ENCODE measurements at places on chromosomes 3 and 15.

DNA sequence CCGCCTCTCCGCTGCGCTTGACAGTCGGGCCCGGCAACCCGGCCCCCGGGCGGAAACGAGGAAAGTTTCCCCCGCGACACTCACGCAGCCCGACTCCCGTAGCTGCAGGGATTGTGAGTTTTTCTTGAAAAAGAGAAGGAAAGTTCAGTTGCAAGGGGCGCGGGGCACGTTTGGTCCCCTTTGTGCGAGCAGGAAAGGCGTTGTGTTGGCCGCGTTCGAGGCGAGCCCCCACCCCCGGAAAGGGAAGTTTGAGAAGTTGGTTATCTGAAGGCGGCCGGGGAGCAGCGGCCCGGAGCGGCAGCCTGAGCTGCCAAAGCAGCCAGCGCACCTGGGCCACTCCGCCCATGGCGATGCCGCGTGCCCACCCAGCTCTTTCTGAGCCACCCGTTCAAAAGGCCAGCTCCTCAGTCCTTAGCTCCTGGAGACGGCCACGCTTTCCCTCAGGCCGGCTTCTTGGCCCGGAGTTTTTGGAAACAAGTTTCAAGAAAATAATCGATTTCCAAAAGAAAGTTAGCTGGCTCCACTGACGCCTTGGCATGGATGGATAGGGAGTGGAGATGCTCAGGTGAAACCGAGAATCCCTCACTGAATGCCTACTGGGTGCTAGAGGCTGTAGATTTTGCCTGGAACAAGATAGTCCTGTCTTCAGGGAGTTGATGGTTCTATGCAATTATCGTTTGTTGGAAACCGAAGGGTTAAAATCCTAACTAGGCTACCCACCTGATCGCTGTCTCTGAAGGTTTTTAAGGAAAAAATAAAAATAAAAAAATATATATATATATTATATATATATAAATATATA lies 832 bp downstream of the TGFBR2 start:
- DNase-seq: no peak

DNA sequence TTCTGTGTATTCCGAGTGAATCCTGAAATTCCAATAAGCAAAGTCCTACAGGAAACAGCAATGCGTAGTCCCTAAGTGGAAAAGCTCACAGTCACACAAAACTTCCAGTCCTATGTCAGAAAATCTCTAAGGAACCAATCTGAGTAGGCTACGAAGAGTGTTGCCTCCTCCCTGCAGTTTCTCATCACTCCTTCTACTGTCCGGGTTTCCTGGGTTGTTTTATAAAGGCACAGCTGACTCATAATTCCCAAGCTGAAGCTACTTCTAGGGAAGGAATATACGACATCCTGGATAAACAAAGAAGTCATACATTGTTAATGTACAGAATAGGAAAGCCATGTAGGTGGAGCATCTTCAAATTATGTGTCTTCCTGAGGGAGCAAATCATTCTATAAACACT lies 65.7 kb upstream of the RGMA start:
- DNase-seq: no peak

- DNase-seq: no peak
Measured at GRCh38 chr15:31297575-31298456, 28.8 kb upstream of the KLF13 start.

DNA sequence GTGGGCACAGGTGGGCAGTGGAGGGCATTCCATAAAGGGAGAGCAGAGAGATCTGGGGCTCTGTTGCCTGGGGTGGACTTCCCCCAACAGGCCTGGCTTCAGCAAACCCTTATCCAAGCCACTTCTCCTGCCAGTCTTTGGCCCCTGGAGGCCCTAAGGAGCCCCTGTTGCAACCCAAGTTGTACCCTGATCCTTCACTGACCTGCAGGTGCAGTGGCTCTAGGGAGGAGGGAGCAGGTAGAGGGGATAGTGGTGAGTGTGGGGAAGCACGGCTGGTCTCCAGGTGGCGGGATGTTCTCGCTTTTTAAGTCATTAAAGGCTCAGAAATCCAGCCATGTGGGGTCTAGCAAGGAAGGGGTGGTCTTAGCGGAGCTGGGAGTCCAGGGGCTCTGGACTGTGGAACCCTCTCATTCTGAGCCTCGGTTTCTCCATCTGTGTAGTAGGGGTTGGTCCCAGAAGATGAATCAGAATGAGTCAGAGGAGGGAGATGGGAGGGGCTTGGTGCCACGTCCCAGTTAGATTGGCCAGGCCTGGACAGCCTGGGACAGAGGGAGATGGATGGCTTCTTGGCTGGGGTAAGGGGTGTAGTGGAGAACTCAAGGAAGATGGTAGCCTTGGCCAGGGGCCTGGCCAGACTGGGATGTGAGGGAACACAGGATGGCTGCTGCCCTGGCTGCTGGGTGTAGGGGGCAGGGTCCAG lies 2.6 kb downstream of the ZBTB47 start:
- DNase-seq: no peak

DNA sequence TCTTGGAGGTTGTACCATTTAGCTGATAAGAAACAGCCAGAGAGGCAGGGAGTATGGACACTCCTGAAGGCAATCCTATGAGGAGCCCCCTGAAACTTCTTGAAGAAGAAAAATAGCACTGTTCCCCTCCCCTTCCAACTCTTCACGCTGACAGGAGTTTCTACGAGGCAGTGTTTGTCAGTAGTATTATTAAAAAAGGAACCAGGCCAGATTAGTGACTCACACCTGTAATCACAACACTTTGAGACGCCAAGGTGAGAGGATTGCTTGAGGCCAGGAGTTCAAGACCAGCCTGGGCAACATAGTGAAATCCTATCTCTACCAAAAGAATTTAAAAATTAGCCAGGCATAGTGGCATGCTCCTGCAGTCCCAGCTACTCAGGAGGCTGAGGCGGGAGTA lies 38.7 kb downstream of the WWTR1 start:
- DNase-seq: no peak

DNA sequence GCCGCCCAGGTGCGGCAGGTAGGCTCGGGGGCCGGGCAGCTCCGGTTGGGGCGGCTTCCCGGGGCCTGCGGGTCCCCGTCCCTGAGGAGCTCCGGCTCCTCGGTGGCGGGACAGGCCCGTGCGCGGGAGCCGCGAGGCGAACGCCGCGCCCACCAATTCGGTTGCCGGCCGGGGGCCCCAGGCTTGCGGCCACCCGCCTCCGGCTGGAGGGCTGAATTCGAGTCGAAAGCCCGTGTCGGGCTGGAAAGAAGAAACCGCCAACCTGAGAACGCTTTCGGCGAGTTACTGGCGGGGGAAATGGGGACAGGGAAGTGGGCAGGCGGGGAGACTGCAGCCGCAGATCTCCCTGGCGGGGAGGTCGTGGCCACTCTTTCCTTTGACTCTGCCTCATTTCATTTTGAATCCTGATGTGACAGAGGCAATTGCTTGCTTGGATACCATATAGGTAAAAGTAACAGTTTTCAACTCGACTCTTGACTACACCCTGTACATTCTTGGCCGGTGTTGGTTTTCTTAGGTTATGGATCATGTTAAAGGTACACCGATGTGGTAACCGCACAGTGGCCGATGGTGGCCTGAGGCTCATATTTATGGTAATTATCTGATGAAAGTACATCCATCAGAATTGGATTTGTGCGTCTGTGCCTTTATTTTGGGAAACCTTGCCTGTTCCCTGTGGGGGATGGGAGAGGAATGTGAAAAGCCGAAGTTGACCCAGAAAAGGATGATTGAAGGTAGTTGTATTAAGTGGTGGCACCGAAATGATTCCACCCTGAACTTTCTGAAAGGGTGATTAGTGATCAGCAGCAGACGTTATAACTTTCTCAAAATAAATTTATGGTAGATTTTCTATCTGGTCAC lies 1.7 kb downstream of the B3GNT5 start:
- peak; percentile 49 for DNase-seq

DNA sequence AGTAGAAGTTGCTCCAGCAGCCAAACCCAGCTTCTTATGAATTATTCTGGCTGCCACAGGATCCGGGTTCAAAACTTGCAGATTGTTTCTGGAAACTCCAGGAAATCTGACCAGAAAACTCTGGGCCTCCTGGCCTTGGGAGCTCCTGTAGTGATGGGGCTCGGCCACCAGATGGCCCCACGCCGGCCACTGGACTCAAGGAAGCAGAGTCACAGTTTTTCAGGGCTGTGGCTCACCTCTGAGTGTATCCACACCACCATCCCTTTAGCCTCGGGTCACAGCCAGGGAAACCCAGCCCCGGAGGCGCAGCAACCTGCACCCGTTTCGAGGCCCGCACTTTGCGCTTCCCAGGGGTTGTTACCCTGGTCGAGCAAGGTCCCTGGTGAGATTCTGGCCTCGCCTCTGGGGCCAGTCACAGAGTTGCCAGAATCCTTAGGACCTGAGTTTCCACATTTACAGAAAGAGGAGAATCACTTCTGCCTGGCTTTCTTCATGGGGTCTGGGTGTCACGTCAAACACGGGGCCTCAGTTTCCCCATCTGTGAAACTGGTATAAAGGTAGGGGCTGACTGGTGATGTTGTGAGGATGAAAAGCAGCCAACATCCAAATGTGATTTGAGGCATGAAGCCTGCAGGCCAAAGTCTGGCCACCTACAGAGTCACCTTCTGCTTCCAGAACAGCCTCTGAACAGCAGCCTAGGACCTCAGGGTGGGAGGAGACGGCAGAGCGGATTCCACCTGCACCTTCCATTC lies 53.5 kb upstream of the LCTL start:
- peak; percentile 71 for DNase-seq

- DNase-seq: peak; percentile 61
Measured at GRCh38 chr15:42084465-42085235, 9.7 kb downstream of the PLA2G4D start.

DNA sequence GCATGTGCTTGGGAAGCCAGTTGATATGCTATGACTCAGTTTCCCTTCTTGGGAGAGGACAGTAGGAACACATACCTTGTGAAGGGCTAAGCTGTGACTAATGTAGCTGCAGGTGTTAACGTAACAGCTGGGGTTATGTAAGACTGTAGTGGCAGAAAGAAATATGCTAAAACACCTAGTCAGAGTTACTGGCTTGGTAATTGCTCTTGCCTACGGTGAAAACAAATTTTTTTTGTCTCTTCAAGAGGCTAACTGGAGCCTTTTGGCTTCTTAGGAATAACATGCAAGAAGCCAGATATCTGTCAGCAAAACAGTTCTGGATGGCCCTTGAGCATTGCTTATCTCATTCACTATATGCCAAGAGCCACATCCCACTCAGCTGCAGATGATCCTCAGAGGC lies 1.4 kb downstream of the MAPKBP1 start:
- no peak for DNase-seq

DNA sequence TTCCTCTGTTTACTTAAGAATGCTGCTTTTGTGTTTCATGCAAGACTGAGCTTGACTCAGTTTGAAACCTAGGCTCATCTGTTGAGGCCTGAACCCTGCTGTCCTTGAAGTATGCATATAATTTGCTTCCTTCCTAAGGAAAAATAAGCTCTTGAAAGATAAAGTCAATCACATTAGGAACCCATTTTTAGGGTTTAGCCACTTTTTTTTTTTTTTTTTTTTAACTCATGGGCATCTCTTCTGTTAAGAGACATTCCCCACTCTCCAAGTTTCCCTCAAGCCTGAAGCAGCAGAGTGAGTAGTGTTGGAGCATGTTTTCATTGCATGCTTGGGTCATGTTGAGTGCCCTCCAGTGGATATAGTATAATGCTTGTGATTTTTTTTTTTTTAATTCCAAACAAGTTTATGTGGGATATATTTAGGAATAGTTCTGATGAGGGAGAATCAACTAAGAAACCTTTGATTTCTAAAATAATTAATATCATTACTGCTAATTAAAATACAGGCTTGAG lies 3.6 kb downstream of the CTNNB1 start:
- DNase-seq: peak; percentile 59

DNA sequence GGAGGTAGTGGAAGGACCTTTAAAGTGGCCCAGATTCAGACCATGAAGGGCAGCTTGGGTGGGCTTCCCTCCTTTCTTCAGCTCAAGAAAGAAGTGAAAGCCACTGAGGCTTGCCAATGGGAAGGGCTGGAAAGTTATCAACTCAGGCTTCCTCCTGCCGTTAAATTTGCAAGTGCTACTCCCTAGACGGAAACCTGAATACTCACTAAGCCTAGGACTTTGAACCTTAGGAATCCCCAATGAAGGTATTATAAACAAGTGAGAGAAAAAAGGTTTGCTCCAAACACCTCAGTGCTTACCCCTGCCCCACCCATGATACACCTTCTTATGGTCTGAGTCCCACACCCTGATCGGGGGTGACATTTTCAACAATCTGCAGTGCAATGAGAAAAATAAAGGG lies 396.4 kb downstream of the SHQ1 start:
- no peak for DNase-seq

GRCh38 chr3:151379083-151379734 lies 5.3 kb downstream of the P2RY12 start:
- no peak for DNase-seq

GRCh38 chr15:34314491-34315490 lies 22.8 kb downstream of the SLC12A6 start:
- no peak for DNase-seq

GRCh38 chr15:60721707-60722106 lies 242.8 kb upstream of the ICE2 start:
- no peak for DNase-seq

DNA sequence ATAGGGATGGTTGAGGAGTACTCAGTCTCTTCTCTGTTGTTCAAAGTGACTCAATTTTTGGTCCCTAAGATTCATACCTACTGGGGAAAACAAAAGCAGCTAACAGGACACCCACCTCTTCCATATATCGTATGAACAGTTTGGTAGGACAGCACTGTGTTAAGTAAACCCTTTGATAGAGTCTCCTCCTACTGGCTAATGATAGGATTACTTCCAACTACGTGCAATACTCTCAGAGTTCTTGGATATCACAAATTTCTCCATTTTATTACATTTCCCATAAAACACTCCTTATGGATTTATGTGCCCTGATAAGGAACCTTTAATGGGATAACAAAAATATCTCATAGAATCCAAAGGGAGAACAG lies 200.2 kb upstream of the GOLGA6L4 start:
- DNase-seq: no peak

DNA sequence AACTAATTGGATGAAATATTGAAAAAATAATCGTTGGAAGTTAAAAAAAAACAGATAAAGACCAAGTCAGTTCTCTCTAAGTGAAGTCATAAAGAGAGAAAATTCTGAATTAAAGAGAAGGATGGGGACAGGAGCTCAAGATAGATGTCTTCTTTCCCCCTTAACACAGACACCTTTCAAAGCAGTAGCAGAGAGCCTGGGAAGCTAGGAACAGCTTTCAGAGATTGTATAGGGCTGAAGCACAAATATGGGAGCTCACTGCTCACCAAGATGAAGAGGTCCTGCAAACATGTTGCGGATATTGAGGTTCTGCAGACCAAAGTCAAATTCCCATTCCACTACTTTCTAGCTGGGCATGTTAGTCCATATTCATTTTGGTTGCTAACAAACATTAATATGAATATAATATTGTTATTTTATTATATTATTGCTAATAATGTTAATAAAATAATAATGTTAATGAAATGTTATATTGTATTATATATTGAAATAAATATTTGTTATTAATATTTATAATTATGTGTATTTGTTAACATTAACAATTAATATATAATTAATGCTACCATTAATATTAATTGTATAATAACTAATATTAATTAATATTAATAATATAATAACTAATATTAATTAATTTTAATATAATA lies 319.1 kb downstream of the OXSM start:
- peak; percentile 14 for DNase-seq

- DNase-seq: no peak
Measured at GRCh38 chr3:8743021-8743601, 9.5 kb downstream of the CAV3 start.

- no peak for DNase-seq
Measured at GRCh38 chr3:126017362-126017761, 48.4 kb downstream of the ROPN1B start.

- no peak for DNase-seq
Measured at GRCh38 chr3:64220161-64220914, 4.9 kb downstream of the PRICKLE2 start.

Data from SK-N-DZ (cell line).